ENCODE measurements at places on chromosomes 13 and 19.

GRCh38 chr13:33721724-33722123 lies 96.2 kb upstream of the RFC3 start:
- no peak for DNase-seq

DNA sequence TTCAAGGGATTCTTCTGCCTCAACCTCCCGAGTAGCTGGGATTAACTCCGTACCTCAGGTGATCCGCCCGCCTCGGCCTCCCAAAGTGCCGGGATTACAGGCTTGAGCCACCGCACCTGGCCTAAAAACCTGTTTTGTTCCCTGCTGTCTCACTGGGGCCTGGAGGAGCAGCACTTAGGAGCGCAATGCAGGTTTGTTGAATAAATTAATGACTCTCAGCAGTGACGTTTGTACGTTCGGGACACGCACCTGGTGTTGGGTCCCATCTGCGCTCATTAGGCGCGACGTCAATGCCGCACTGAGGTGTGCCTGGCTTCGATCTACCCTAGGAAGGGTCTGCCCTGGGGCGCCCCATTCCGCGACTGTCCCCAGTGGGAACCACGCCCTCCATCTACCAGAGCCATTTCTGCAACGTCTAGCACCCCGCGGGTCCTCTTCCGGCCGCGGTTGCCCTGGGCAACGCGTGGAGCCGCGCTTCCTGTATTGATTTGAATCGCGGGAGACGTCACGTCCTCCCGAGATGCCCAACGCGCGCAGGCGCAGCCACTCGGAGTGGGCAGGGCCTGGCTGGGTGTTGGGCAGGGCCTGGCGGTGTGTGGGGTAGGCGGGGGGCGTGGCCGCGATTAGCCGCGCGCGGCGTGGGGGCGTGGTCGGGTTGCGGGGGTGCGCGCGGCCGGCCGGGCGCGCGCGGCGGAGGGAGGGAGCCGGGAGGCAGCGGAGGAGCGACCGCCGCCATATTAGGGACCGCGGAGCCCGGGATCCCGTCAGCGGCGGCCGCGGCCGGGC lies at the start of gene FZR1:
FZR1 (plus strand) TSS at position 714 of the 786 bp plus-strand sequence. CDS start 16,679 bp downstream, outside the sequence.
- DNase-seq = peak; percentile 75

- no peak for DNase-seq
Observed at GRCh38 chr19:21460686-21461085, 44.7 kb upstream of the ZNF429 start.

DNA sequence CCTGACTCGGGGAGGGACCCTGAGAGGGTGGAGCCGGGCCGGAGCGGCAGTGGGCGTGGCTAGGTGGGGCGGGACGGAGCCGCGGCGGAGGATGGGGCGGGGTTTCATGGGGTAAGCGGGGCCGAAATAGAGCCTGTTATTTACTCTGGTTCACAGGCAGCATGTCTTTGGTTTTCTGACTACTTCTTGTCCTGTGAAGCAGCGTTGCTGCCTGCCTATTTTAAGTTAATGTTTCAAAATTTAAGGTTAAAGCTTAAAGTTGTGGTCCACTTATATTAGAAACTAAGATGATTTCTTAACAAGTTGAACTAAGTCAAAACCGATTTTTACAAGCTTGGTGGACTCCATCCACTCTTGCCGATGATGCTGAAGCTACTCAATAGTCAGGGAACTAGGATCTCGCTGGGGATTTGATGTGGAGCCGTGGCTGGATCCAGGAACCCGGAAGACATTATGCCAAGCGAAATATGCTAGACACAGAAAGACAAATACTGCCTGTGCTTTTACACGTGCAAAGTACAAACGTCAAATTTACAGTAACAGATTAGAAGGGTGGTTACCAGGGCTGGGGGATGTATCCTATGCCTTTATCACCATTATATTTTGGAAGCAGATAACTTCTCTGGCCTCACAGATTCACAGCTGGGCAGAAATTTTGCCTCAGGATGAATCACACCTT lies 433 bp upstream of the ZNF616 start:
- no peak for DNase-seq

- DNase-seq = no peak
Observed at GRCh38 chr13:75960538-75960994, 324.4 kb downstream of the LMO7 start.

GRCh38 chr13:66506979-66507378 lies 723.2 kb downstream of the PCDH9 start:
- no peak for DNase-seq

DNA sequence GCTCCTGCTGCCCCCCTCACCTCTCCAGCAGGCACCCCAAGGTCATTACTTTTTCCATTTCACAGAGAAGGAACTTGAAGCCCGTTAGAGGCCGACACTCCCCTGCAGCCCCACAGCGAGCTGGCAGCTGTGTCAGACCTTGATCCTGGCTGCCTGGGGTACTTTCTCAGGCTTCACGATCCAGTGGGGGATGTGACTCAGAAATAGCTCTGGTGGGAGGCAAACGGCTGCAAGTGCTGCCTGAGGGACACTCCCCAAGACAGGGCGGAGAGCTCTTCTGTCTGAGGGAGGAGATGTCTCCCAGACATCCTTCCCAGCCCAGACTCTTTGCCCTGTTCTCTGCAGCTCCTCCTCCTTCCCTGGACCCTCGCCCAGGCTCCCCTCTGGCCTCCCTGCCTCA lies 4.8 kb downstream of the TSKS start:
- no peak for DNase-seq

GRCh38 chr19:11479898-11480714 lies 740 bp downstream of the ELAVL3 start:
- no peak for DNase-seq

DNA sequence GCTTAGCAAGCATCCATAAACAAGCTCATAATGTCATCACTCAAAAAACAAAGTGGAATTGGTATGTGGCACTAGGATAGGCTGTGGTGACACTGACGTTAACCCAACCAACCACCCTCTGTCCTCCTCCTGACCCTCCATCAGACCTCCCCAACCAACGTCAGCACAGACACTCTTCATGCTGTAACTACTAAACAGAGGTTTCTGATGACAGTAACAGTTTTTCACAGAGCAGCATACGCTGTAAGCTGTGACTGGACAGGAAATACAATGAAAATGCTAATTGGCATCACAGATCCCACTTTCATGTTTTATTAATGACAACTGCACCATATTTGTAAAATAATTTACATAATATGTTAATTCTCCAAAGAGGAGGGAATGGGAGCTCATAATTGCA lies 238.0 kb downstream of the IRS2 start:
- DNase-seq = no peak

GRCh38 chr13:80955501-80955900 lies 614.6 kb upstream of the SPRY2 start:
- no peak for DNase-seq

GRCh38 chr13:106514928-106515634 lies 20.4 kb downstream of the EFNB2 start:
- DNase-seq = no peak

DNA sequence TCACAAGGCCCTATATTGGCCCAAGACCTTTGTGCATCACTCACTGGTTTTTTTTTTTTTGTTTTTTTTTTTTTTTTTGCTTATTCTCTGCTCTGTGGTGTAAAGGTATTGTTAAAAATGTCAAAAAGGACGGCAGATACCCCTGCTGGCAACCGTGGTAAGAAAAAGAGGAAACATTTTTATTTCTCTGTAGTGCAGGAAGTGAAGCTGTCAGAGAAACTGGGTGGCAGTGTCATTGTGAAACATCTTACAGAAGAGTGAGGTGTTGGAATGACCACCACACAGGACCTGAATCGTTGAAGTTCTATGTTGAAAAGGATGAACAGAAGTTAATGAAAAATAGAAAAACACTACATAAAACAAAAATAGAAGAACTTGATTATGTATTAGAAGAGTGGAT lies 346.4 kb downstream of the FGF9 start:
- DNase-seq = no peak

- no peak for DNase-seq
Observed at GRCh38 chr13:22200440-22200839, 529.6 kb downstream of the FGF9 start.

GRCh38 chr19:3276341-3276799 lies 51.9 kb downstream of the CELF5 start:
- DNase-seq = peak; percentile 78

DNA sequence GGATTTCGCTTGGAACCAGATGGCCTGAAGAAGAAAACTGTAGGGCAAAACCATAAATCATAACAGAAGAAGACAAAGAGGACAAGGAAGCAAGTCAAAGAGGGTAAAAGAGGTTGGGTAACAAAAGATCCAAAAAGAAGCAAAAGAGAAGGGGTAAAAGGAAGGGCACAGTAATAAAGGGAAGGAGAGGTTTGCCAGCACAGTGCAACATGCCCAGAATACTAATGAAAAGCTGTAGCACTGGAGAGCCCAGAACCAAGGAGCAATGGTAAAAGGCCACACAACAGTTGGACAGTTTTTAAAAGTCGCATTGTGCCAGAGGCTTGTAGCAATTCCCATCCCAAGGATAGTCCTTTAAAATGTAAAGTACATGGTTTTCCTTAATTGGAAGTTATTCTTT lies 506.6 kb downstream of the PCDH9 start:
- DNase-seq = no peak

DNA sequence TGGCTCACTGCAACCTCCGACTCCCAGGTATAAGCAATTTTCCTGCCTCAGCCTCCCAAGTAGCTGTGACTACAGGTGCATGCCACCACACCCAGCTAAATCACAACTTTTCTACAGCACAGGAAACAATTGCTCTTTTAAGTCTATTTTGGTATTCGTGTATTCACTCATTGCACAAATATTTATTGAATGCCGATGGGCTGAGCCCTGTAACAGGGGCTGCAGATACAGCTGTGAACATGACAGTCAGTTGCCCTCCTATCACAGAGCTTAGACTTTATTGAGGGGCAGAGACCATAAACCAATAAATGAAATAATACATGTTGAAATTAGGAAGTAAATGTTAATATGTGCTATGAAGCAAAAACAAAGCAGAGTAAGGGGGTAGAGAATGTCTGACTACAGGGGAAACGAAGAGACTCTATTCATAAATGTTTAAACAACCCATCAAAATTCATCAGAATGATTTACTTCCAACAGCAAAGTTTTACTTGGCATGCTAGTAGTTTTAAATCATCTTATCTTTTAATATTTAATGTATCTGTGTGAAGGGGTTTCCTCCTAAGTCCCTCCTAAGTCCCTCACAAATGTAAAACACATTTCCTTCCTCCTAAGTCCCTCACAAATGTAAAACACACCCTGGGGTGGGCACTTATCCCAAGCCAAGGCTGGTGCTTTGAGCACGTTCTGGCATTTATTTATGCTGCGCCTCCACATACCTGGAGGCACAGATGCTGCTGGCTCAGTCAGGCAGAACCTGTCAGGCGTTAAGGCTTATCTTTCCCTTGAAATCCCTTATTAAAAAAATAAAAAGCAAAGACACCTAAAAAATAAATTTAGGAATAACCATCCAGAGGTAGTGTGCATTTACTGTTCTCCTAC lies 140.8 kb downstream of the MIPEP start:
- DNase-seq = no peak

DNA sequence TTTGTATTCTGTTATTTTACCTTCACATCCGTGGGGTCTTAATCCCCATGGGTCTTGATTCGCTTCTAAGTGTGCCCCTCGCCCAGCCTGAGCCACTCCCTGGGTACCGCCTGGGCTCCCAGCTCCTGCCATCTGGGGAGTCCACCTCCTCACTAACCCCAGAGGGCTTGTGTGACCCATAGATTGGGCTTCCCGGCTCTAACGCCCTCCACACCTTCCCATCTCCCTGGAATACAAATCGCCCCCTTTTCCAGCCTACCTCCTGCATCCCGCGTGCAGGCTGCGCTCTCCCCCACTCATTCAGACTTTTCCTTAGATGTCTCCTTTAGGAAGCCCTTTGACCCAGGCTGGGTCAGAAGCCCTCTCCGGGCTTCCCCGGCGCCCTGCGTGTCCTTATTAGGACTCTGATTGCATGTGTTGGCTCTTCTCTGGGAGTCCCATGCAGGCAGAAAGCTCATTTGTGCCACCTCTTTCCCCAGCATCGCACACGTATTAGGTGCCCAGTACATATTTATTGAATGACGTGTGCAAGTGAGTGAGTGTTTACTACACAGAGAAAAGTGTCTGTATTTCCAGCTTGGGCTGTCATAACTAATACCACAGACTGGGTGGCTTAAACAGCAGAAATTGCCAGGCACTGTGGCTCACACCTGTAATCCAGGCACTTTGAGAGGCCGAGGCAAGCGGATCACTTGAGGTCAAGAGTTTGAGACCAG lies 757 bp downstream of the CCDC124 start:
- DNase-seq = no peak

- DNase-seq = no peak
Observed at GRCh38 chr13:48640767-48641166, 13.0 kb upstream of the CYSLTR2 start.

- DNase-seq = no peak
Observed at GRCh38 chr19:47781590-47782262, 3.2 kb downstream of the SELENOW start.
